GM12878 (cell line): ENCODE measurements at places on chromosomes 1 and 21. TPM values are rescaled to one million over a fixed set of nuclear protein-coding genes. Genes with fewer than 3 reads are reported as not detected.

The TSPAN1 gene
- 0.27 TPM in 1 of 2 replicates, not detected in the other for polyA plus RNA-seq

The EPS15 gene
- 55.4 and 55.5 TPM in 2 replicates for polyA plus RNA-seq

The KCNC4 gene
- polyA plus RNA-seq: 0.29 and 0.47 TPM in 2 replicates

The PTGFR gene
- not detected in 2 replicates for polyA plus RNA-seq

The SLAMF7 gene
- polyA plus RNA-seq: 109 and 114 TPM in 2 replicates

The ANXA9 gene
- polyA plus RNA-seq: 0.10 and 0.25 TPM in 2 replicates

The ORC1 gene
- polyA plus RNA-seq: 26.7 and 27.9 TPM in 2 replicates

The HMCN1 gene
- not detected in 2 replicates for polyA plus RNA-seq

The ATP1A4 gene
- polyA plus RNA-seq: 0.63 and 1.0 TPM in 2 replicates

The SLC6A17 gene
- polyA plus RNA-seq: not detected in 2 replicates

The TNN gene
- polyA plus RNA-seq: 0.04 and 0.15 TPM in 2 replicates

The TMPRSS15 gene
- polyA plus RNA-seq: not detected in 2 replicates

The CDK18 gene
- 0.16 and 0.58 TPM in 2 replicates for polyA plus RNA-seq

The YY1AP1 gene
- polyA plus RNA-seq: 39.3 and 40.6 TPM in 2 replicates

The STUM gene
- polyA plus RNA-seq: not detected in 2 replicates

The MECR gene
- polyA plus RNA-seq: 61.7 and 66.3 TPM in 2 replicates

The LAX1 gene
- polyA plus RNA-seq: 6.4 and 6.6 TPM in 2 replicates

The VPS72 gene
- polyA plus RNA-seq: 63.7 and 68.0 TPM in 2 replicates

The LAMC2 gene
- polyA plus RNA-seq: 0.80 and 0.82 TPM in 2 replicates

The GUCA2A gene
- polyA plus RNA-seq: not detected in 2 replicates

The ZNF683 gene
- not detected in 2 replicates for polyA plus RNA-seq

The APCS gene
- not detected in 2 replicates for polyA plus RNA-seq

The CD101 gene
- 1.5 TPM in 2 replicates for polyA plus RNA-seq

The PKLR gene
- polyA plus RNA-seq: not detected in 2 replicates

The FAM177B gene
- polyA plus RNA-seq: not detected in 2 replicates

The OVAAL gene
- polyA plus RNA-seq: not detected in 2 replicates

The LZIC gene
- polyA plus RNA-seq: 23.9 and 24.4 TPM in 2 replicates

The CAMK1G gene
- not detected in 2 replicates for polyA plus RNA-seq

The INAVA gene
- polyA plus RNA-seq: 4.1 and 5.3 TPM in 2 replicates

The PGLYRP3 gene
- not detected in 2 replicates for polyA plus RNA-seq

The CCDC30 gene
- polyA plus RNA-seq: 0.47 and 1.5 TPM in 2 replicates

The KPRP gene
- not detected in 2 replicates for polyA plus RNA-seq

The ITLN2 gene
- polyA plus RNA-seq: not detected in 2 replicates

The CFHR3 gene
- not detected in 2 replicates for polyA plus RNA-seq
